ENCODE measurements at places on chromosomes 4 and X.

GRCh38 chr4:102537269-102537668 is 36.1 kb downstream of the NFKB1 start:
- DNase-seq: no peak

GRCh38 chr4:55498051-55498450 is 48.7 kb downstream of the CLOCK start:
- no peak for DNase-seq

DNA sequence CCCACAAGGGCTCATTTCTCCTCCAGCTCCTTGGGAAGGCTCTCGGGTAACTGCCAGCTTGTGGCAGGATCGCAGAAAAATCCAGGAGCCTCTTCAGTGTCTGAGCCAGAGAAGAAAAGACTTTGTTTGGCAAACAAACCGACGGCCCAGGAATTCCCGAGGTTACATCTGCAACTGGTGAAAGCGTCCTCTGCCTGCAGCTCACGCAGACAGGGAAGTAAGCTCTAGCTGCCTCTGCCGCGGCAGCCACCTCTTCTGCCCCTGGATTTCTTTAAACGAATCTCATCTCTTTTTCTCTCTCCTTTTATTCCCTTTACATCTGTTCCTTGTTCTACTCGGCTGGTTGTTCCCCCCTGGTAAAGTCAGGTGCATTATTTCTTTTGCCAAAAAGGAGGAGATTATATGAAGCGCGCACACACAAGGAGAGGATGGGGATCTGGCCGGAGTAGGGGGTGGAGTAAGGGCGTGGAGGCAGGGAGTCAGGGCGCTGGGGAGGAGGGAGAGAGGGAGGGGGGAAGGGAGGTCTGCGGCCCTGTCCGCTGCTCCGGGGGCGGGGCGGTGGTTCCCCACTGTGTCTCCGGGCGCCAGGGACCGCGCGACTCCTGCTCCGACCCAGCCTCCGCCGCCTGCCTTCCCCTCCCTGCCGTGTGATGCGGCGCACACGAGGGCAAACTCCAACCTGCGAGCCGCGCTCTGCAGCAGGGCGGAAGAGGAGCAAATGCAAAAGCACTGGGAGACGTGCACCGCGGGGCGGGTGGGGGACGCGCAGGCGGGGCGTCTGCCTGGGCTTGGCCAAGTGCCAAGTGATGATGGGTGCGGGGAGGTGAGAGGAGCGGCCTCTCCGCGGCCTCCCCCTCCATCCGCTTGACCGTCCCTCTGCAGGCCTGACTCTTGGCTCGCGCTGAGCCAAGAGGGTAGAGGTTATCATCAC is at the start of gene DCHS2:
Gene DCHS2 (minus strand): TSS at position 459 of the 931 bp plus-strand sequence. CDS start 444 bp downstream, at position 15.
- no peak for DNase-seq

DNA sequence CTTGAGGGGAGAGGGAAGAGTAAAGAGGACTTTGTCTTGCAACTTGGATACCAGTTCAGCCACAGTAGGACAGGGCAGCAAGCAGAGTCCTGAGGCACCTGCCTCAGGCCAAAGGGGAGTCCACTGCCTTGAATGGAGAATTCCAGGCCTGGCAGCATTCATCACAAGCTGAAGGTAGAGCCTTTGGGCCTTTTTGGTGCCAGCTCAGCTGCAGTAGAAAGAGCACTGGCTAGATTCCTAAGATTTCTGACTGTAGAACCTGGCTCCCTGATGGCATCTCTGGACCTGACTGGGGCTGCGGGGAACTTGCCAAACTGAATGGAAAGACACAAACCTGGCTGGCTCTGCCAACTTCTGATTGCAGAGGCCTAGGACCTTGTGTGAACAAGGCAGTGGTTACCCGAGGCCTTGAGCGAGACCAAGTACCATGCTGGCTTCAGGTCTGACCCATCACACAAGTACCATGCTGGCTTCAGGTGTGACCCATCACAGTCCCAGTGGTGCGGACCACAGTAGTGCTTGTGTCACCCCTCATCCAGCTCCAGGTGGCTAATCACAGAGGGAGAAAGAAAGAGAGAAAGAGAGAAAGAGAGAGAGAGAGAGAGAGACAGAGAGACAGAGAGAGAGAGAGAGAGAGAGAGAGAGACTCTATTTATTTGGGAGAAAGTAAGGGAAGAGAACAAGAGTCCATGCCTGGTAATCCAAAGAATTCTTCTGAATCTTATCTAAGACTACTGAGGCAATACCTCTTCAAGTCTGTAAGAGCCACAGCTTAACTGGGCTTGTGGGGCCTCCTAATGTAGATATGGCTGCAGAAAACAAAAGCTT is 137.6 kb upstream of the SPIN4 start:
- no peak for DNase-seq

DNA sequence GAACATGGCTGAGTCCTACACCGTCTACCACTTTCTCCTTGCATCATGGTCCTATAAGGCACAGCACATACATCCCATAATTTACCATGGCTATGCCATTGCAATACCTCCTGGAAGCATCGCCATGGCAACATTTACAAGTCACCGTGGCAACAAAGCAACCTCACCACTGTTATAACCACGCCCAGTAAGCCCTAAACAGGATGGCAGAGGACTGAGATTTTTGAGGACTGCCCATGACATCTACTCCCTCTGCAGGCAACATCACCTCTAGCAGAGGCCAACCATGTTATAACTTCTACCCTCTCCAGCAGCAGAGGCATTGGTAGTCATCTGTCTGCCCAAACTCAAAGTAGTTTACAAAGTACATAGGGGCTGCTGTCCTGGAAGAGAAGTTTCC is 29.7 kb downstream of the BCOR start:
- DNase-seq: no peak

DNA sequence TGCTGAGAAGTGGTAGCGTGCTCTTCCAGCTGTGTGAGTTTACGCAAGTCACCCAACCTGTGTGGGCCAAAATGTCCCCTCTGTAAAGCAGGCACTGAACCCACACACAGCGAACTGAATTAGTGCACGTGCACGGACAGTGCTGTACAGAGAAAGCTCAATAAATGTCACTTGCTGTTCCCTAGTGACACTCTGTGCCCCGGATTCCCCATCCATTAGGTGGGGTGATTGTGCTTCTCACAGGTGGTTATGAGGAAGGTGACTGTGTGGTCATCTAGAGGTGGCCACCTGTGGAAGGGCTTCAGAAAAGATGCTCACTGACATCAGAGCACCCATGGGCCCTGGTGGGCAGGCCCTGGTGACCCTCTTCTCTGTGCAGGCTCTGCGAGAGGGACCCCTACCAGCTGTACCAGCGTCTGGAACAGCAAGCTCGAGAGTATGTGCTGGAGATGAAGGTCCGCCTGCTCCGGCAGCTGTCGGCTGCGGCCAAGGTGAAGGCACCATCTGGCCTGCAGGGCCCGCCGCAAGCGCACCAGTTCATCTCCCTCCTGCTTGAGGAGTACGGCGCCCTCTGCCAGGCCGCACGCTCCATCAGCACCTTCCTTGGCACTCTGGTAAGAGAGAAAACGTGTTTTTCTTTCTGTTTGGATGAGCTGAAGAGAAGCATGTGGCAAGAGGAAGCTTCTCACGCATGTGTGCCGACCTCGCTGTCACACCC is 94.3 kb downstream of the FAM193A start:
- no peak for DNase-seq

- DNase-seq: no peak
Measured at GRCh38 chr4:108431986-108432385, 188.4 kb upstream of the RPL34 start.

- no peak for DNase-seq
Measured at GRCh38 chr4:2925496-2925895, 37.7 kb downstream of the NOP14 start.

- no peak for DNase-seq
Measured at GRCh38 chr4:172819353-172819752, 349.3 kb upstream of the GALNT7 start.

DNA sequence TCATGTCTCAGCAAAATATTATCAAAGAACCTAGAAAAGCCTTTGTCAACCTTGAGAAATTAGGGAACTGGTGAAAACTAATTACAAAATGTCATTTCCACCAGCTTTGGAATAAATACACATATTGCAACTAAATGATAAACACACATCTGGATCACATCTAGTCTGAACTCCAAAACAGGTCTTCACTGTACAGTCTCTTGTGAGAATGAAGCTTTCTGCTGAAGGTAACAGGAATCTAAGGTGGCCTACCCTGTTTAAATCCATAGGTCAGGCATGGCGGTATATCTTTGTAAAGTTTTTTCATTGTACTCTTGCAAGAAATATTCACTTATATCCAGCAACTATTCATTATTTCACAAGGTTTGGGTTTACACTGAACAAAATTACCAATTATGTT is 1.7 kb downstream of the SH3D19 start:
- no peak for DNase-seq

GRCh38 chr4:149795256-149795655 is 20.4 kb downstream of the IQCM start:
- DNase-seq: no peak

- no peak for DNase-seq
Measured at GRCh38 chr4:141721174-141721573, 84.8 kb downstream of the IL15 start.

- DNase-seq: no peak
Measured at GRCh38 chr4:14871676-14872430, 130.4 kb upstream of the CPEB2 start.

DNA sequence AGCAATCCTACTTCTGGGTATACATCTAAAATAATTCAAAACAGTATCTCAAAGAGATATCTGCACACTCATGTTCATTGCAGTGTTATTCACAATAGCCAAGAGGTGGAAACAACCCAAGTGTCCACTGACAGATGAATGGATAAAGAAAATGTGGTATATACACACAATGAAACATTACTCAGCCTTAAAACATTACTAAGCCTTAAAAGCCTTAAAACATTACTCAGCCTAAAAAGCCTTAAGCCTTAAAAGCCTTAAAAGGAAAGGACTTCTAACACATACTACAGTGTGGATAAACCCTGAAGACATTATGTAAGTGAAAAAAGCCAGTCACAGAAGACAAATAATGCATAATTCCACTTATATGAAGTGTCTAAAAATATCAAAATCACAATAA is 40.3 kb upstream of the TFDP3 start:
- no peak for DNase-seq

GRCh38 chrX:57177070-57177469 is 39.9 kb upstream of the SPIN2A start:
- DNase-seq: no peak

DNA sequence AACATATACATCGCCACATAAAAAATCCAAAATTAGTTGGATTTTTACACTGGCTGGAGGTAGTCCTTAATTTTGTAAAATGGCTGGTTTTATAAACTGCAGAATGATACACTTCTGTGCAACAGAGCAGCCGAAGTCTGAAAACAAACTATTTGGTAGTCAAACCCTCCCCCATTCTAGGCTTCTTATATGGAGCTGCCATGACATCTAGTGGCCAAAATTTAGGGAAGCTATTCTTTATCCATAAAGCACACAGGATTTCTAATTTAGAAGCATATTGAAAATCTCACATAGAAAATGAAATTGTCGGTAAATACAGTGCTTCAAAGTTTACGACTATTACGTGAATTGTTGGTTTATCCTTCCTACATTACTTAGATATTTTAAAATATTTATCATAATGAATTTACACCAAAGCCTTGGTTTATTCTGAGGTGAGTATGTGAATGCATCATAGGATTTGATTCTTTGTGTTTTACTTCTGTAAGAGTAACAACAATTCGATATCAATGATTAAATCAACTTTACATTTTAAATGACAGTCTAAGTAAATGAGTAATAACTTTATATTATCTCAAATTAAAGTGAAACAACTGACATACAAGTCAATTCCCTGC is 113.4 kb upstream of the FAM241A start:
- no peak for DNase-seq

- no peak for DNase-seq
Measured at GRCh38 chr4:16133406-16133805, 49.6 kb upstream of the PROM1 start.

- no peak for DNase-seq
Measured at GRCh38 chrX:44903830-44904530, 31.0 kb downstream of the KDM6A start.

GRCh38 chrX:23434356-23434884 is 99.8 kb downstream of the PTCHD1 start:
- DNase-seq: no peak

DNA sequence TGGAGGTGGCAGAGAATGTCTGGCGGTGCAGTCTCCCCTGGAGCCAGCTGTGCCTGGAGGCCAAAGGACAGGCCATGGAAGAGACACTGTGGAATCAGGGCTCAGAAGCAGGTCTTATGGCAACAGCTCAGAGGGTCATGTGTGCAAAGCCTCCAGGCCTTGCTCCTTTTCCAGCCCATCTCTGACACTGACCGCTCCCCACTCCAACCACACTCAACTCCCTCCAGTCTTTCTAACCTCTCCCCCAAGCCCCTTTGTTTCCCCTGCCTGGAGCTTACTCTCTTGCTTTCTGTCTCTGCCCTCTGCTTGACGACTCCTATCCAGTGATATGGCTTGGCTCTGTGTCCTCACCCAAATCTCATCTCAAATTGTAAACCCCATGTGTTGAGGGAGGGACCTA is 34.2 kb upstream of the CRMP1 start:
- no peak for DNase-seq

DNA sequence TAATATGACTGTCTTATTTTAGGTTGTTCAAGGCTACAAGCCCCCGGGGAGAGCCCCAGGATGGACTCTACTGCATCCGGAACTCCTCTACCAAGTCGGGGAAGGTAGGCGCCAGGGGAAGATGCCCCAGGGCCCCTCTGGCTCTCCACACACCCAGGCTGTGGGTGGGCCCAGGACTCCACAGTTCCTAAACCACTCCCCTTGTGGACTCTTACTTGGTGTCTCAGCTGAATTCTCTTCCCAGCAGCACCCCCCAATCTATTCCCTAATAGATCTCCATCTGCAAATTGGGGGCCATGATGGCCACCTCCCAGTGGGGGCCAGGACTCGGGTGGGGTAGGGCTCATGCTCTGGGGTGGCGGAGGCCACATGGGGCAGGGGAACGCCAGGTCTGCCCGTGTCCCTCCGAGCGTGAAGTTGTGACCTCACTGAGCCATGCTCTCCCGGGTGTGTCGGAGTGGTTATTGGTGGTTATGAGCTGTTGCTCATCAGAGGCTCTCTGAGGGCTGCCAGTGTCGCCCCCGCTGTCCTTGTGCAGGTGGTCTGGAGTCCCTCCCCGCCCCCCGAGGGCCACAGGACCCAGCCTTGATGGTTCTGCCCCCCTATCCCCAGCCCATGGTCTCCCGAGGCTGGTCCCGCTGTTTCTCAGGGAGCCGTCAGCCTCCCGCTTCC is 11.2 kb upstream of the ADD1 start:
- DNase-seq: no peak

GRCh38 chr4:36640876-36641275 is 359.5 kb downstream of the DTHD1 start:
- DNase-seq: no peak

DNA sequence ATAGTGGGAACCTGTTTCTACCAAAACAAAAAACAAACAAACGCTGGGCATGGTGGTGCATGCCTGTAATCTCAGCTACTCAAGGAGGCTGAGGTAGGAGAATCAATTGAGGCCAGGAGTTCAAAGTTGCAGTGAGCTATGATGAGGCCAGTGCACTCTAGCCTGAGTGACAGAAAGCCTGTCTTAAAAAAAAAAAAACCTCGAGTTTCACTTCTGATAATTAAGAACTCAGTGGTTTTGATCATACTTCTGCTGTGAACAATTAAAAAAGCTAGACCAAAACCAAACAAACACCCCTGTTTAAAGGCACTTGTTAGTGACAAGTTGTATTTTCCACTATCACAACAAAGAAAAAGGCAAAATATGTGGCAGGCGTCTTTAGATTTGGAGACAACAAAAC is 15.0 kb upstream of the UBE2D3 start:
- DNase-seq: no peak
